Karpas-422 (cell line): ENCODE measurements at places on chromosomes 3 and 15. TPM values are rescaled to one million over a fixed set of nuclear protein-coding genes. Genes with fewer than 3 reads are reported as not detected.

GRCh38 chr3:126451511-126451910 is 24.2 kb downstream of the ZXDC start:
- DNase-seq: no peak
- no peak overlapping the region for H3K4me3 ChIP-seq
- no peak overlapping the region for H3K27ac ChIP-seq
- no peaks in the 10 kb centered on the region for H3K4me1 ChIP-seq

DNA sequence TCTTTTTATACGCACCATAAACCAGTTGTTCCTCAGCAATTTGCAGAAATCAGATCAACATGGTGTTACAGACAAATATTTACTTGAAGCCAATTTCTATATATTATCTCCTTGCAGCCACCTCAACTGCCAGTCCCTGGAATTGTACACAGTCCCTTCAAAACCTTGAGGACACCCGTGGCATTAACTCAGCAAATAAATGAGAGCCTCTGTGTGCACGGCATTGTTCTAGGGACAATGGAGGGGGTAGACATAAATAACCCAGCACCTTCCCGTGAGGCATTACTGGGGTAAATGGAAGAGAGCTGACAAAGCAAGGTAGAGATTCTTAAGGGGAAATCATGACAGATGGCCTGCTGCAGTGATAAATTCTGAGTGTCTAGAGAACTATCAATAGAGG is 12.5 kb downstream of the TM2D3 start:
- H3K4me3 ChIP-seq: no peak overlapping the region
- H3K27me3 ChIP-seq: no peaks in the 10 kb centered on the region
- DNase-seq: no peak
- no peak overlapping the region for H3K27ac ChIP-seq
- peaks cover 36% of the 10 kb centered on the region; the same call in 1 of the 2 replicates for H3K36me3 ChIP-seq

DNA sequence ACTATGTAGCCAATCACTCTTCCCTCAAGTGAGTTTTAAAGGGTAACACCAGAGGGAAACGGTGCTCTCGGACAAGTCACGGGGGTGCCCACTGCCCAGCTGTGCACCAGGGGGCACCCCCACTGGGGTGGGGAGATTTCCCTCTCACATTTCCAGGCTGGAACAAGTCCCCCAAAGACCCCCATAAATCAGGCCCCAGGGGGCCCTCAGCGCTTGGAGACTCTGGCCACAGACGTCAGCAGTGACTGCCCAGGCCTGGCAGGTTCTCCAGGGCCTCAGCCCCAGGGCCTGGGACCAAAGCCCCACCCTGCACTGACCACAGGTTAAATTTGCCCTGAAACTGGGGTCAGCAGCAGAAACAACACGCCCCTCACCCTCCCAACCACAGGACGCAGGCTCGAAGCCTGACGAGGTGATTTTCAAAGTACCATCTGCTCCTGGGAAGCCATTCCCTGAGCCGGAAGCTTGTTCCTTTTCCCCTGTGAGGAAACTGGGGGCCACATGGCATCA is 17.0 kb downstream of the XXYLT1 start:
- no peak overlapping the region for H3K27ac ChIP-seq
- H3K36me3 ChIP-seq: no peaks in the 10 kb centered on the region
- DNase-seq: no peak
- peaks cover 3% of the 10 kb centered on the region; the same call in 1 of the 2 replicates for H3K4me1 ChIP-seq

SH3GL3 gene
- total RNA-seq: not detected in 2 replicates

ALDH1A2 gene
- total RNA-seq: not detected in 2 replicates

TGM5 gene
- not detected in 2 replicates for total RNA-seq

IGSF10 gene
- total RNA-seq: 0.07 TPM in 1 of 2 replicates, not detected in the other

SPINK8 gene
- total RNA-seq: not detected in 2 replicates

GRCh38 chr3:16122155-16122554 is 52.3 kb upstream of the GALNT15 start:
- no peaks in the 10 kb centered on the region; the same call in 1 of the 2 replicates for H3K27me3 ChIP-seq
- no peak for DNase-seq
- H3K4me3 ChIP-seq: no peak overlapping the region

SEMA7A gene
- total RNA-seq: 41.6 and 49.1 TPM in 2 replicates

DNA sequence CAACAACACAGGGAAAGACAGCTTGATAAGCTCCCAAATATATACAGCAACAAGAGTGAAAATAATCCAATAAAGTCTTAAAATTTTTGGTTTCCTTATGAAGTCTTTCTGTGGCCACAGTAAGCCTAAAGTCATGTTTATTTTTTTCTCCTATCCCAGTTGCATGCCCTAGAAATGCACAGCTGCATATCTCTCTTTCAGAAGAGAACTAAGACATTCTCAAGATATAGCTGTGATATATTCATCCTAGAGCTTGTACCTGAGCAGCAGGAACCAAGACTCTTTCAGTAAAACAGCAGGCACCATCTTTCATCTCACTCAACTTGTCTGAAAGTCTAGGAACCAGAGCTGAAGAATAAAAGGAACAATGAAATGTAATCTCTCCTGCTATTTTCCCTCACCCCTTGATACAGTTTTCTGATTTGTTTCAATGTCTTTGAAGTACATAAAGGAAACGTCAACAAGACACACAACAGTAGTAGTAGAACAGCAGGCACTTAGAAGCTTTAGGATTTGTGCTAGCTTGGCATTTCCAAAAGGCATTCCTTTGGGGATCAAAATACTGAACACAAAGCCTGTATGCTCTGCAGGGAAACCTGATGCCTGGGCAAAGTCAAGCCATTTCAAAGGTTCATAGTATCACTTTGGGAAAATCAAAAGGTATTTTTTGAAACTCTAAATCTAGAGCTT is 536.8 kb downstream of the PYDC2 start:
- no peaks in the 10 kb centered on the region for H3K27me3 ChIP-seq
- no peak for DNase-seq
- no peaks in the 10 kb centered on the region for H3K4me1 ChIP-seq
- H3K4me3 ChIP-seq: no peak overlapping the region
- no peak overlapping the region for H3K27ac ChIP-seq
- H3K36me3 ChIP-seq: no peaks in the 10 kb centered on the region

EPHB1 gene
- total RNA-seq: 24.1 and 24.3 TPM in 2 replicates

DNA sequence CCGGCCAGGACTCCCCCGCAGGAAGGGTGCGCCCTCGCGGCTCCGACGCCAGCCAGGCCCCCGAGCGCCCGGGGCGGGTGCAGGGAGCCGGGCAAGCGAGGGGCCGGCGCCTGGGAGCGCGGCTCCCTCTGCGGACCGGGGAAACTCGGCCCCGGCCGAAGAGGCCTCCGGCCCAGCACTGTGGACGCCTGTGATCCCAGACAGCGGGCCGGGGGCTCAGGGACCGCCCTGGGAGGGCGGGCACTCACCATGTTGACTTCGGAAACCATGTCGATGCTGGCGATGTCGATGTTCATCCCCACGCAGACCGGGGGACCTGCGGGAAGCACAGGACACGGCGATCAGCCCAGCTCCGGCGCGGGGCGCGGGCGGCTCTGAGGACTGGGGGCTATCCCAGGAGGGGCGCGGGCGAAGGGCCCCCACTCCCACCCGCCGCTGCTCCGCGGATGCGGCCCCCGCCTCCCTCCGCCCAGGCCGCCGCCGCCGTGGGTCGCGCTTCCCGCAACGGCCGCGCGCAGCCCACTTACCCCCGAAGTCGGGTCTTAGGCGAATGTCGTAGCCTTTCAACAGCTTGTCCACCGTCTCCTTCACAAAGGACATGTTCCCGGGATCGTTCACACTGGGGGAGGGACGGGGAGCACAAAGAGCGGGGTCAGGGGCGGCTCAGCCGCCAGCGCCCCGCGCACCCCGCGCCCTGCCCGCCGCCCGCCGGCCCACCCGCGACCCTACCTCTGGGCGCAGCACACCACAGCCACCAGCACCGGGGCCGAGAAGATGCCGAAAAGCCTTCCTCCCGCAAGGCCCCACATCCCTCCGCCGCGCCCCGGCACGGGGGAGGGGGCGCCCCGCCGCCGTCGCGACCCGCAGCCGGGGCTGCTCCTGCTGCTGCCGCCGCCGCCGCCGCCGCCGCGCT is at the start of gene GABRB3:
TSS of gene GABRB3 (minus strand) at position 913 of the 913 bp plus-strand sequence.
- DNase-seq: no peak
- H3K27me3 ChIP-seq: no peaks in the 10 kb centered on the region
- no peak within 1 kb of the TSS for H3K27ac ChIP-seq

DNA sequence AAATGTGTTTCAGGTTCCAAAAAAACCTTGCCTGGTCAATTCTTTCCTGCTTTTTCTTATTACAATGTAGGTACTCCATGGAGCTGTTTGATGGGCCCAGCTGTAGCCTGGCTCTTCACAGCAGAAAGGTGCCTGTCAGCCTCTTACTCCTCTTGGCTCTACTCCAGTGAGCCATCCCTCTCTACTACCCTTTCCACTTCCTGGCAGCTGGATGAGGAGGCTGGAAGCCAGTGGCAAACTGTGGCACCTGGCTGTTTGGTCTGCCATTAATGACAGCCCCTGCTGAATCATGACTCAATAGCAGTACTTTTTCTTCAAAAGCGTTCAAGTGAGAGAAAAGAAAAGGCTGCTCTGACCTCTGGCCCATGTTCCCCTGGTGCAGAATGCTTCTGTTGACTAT is 618.1 kb downstream of the PYDC2 start:
- H3K27me3 ChIP-seq: 0 out of 2 replicates have a peak, but pooled peaks cover 1% of the 10 kb centered on the region
- peaks cover 6% of the 10 kb centered on the region for H3K4me1 ChIP-seq
- no peak overlapping the region for H3K4me3 ChIP-seq
- H3K36me3 ChIP-seq: no peaks in the 10 kb centered on the region
- no peak overlapping the region for H3K27ac ChIP-seq

B4GALT4 gene
- 9.8 and 11.7 TPM in 2 replicates for total RNA-seq

- no peaks in the 10 kb centered on the region for H3K27me3 ChIP-seq
- no peaks in the 10 kb centered on the region for H3K4me1 ChIP-seq
- no peak overlapping the region for H3K27ac ChIP-seq
- H3K36me3 ChIP-seq: no peaks in the 10 kb centered on the region
Measured at GRCh38 chr15:62726461-62726860, 316.1 kb upstream of the TPM1 start.

VGLL3 gene
- total RNA-seq: not detected in 2 replicates

- no peaks in the 10 kb centered on the region for H3K27me3 ChIP-seq
- DNase-seq: no peak
- H3K27ac ChIP-seq: no peak overlapping the region
- no peaks in the 10 kb centered on the region for H3K36me3 ChIP-seq
- 0 out of 2 replicates have a peak, but pooled peaks cover 2% of the 10 kb centered on the region for H3K4me1 ChIP-seq
Measured at GRCh38 chr3:37953707-37954394, 36.7 kb upstream of the VILL start.

DNA sequence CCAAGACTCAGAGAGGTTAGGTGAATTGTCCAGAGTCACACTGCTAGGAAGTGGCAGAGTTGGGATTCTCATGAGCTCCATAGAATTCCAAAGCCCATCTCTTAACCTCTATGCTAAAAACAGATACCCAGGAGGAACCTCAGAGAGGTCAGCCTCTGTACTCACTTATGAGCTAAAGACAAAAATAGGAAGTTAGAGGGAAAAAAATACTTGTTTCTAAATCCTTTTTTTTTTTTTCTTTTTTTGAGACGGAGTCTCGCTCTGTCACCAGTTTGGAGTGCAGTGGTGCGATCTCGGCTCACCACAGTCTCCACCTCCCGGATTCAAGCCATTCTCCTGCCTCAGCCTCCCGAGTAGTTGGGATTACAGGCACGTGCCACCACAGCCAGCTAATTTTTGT is 31.4 kb downstream of the FSD2 start:
- no peaks in the 10 kb centered on the region for H3K36me3 ChIP-seq
- H3K27me3 ChIP-seq: no peaks in the 10 kb centered on the region
- no peak overlapping the region for H3K4me3 ChIP-seq
- no peak overlapping the region for H3K27ac ChIP-seq

DNA sequence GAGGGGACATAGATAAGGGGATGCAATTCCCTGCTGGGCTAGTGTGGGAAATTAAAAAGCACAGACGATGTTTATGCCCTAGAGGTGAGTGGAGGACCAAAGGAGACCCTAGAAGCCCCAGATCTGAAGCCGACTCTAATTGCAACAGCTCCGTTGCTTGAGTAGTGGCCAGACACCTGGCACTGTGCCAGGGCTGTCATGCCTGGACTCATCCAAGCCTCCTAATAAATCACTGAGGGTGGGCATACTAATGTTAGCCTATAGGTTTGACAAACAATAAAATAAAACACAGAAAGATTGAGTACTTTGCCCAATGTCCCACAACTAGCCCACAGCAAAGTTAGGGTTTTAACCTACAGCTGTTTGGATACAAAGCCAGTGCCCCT is 25.4 kb upstream of the MRPS22 start:
- H3K36me3 ChIP-seq: no peaks in the 10 kb centered on the region
- DNase-seq: no peak
- no peak overlapping the region for H3K27ac ChIP-seq
- H3K4me3 ChIP-seq: no peak overlapping the region

DNA sequence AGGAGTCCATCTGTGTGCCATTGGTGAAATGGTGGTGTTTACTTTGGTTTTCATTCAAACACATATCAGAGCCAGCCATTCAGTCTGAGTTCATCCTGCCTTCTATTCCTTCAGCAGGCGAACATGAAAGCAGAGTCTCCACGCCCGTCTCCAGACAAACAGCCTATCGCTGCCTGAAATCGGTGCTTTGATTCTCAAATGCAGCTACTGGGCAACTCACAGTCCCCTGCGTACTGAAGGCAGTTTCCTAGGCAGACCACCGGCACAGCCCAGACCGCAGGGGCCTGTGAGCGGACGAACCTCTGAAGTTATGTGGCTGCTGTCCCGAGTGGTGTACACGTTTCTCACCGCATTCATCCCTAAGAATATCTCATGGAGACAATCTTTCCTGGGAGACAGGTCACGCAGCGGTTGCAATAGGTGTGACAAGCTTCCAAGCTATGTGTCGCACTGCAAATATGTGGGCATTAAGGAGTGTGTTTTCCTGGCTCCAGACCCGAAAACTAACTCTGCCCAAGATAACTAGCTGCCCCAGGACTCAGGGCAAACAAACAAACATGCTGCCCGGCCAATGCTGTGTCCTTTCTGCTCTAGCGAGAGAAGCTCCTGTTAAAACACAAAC is 16.9 kb upstream of the RYR3 start:
- DNase-seq: no peak
- H3K27ac ChIP-seq: no peak overlapping the region
- no peaks in the 10 kb centered on the region for H3K36me3 ChIP-seq
- no peak overlapping the region for H3K4me3 ChIP-seq
- no peaks in the 10 kb centered on the region for H3K27me3 ChIP-seq

KLF15 gene
- not detected in 2 replicates for total RNA-seq

GRCh38 chr15:77312523-77312922 is 107.4 kb downstream of the PEAK1 start:
- no peaks in the 10 kb centered on the region for H3K27me3 ChIP-seq
- H3K4me3 ChIP-seq: no peak overlapping the region
- H3K4me1 ChIP-seq: no peaks in the 10 kb centered on the region
- H3K27ac ChIP-seq: no peak overlapping the region
- DNase-seq: no peak
- H3K36me3 ChIP-seq: no peaks in the 10 kb centered on the region
